ENCODE measurements at places on chromosomes 16 and 17.

DNA sequence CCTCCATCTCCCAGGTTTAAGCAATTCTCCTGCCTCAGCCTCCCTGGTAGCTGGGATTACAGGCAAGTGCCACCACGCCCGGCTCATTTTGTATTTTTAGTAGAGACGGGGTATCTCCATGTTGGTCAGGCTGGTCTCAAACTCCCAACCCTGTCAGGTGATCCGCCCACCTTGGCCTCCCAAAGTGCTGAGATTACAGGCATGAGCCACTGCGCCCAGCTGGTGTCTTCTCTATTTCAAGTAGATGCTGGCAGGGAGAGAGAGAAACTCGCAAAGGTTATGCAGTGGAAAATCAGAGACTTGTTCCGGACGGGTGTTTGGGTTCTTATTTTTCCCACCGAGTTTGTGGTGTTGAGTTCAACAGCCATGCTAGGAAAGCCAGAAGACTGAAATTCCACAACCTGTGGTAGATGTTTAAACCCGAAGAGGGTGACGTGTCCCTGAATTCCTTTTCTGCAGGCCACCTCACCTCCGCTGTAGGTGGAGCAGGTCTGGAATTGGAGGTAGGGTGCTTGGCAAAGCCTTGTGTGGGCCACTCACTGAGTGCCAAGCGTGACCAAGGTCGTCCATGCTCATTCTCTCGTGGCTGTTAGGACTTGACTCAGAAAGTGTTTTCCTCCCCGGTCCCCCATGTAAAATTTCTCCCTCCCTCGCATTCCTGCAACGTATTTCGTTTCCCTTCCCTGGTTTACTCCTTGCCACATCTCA, 7.3 kb upstream of the ZDHHC7 start:
- DNase-seq, result no peak

DNA sequence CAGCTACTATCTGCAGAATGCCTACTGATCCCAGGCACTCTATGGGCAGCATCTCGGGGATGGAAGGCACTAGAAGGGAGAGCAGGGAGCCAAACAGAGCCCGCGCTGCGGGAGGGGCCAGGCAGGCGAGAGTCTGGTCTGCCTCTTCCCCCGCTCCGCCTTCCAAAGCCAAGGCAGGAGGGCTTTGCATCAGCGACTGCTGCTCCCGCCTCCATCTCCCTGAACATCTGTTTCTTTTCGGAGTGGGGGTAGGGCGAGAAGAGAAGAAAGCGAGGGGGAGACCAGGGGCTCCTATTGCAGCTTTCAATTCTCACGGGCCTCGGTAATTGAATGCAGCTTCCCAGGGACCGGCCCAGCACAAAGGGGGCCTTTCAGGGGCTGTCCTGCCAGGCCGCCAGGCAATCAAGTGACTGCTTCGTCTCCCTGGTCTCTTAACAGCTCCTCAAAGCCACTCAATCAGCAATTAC, 31.4 kb upstream of the CDC42EP4 start:
- no peak for DNase-seq

DNA sequence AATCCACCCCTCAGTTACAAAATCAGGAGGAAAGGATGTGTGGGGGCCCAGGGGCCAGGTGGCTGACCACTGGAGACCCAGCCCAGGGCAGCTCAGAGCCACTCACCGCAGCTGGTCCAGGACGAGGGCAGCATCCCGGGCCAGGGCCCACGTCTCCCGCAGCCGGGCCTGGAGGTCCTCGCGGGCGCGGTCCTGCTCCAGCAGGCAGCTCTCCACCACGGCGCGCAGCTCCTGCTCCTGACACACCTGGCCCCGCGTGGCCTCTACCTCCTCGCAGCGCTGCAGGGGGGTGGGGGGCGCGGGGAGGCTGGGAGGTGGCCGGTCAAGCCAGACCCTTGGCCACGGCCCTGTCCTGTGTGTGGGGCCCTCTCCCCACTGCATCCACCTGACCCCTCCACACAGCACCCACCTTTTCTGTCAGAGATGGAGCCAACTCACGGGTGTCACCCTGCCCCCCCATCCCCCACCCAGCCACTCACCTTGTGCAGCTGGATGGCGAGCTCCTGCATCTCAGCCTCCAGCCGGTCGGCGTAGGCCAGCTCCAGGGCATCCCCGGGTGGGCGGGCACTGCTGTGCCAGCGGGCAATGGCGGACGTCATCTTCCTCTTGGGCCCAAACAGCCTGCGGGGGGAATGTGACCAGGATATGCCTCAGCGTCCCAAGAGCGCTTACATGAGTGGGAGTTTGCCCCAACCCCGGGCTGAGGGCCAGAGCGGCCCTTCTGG, 5.1 kb downstream of the NUDT16L1 start:
- DNase-seq, result no peak

- no peak for DNase-seq
Observed at GRCh38 chr16:386641-387156, 4.9 kb upstream of the PGAP6 start.

- DNase-seq, result no peak
Observed at GRCh38 chr17:74919440-74920305, 3.4 kb downstream of the USH1G start.

DNA sequence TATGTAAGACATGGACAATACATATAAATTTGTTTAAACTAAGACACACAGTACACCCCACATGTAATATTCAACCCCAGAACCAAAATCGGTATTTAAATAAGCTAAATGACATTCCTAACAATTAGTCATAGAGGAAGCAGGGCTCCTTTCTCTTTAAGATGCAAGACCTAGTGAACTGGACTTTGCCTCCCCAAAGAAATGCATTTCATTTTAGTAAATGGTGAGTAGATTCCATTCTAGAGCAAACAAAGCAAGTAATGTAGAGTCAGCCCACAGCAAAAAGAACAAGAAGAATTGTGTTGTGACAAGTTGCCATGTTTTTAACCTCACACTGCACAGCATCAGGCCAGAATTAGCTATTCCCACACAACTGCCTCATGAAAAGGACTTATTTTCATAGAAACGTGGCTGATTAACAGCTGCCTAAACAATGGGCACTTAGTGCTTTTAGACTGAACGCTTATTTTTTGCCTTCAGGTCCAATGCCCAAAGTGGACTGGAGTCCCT, 14.4 kb downstream of the DNAJC7 start:
- DNase-seq, result no peak

DNA sequence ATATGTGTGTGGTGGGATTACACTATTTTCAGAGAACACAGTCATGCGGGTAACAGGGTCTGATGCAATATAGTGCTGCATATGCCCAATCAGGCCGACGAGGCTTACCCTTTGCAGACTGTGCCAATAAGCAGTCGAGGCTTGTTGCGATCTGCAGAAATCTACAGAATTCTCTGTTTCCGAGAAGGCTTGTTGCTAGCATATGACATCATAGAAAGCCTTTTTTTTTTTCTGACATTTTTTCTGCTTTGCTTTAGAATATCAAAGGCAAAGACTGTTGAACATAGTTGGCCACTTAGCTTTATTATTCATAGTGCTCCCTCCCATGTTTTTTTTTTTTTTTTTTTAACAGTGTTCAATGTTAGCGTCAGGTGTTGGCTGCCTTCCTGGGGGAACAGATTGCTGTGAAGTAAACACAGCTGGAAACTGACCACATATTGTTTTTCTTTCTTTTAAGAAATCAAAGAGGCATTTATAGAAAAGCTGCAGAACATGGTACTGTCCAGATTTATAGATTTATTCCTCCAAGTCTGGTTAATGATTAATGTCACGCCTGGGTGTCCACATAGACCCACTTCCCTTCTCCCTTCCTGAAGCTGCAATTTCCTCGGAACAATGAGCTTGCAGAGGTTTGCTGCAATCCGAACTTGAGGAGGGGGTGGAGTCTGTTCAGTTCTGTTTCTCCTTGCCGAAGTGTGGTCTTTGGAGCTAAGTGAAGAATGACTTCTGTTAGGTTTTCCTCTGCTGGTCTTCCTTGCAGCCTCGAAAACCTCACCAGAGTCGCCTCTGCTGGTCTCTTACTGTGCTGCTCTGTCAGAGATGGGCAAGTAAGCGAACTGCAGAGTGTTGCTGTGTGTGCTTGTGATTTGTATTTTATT, 87.3 kb downstream of the MAP2K6 start:
- DNase-seq, result peak; percentile 28

GRCh38 chr16:80997139-80997798, 9.4 kb downstream of the CMC2 start:
- DNase-seq, result peak; percentile 48

- DNase-seq, result no peak
Observed at GRCh38 chr17:70067134-70067533, 7.9 kb upstream of the KCNJ16 start.

- DNase-seq, result no peak
Observed at GRCh38 chr17:9414471-9414870, 161.1 kb downstream of the STX8 start.

All from SK-N-MC (cell line).